Stimulated activated CD8-positive, alpha-beta memory T cell treated with anti-CD3 and anti-CD28 coated beads, Interleukin-15, amount 100 ng/mL, for 48 hours (primary cell): ENCODE measurements at places on chromosomes 1 and 21.

- DNase-seq: no peak
Observed at GRCh38 chr1:115303364-115303763, 34.7 kb downstream of the NGF start.

DNA sequence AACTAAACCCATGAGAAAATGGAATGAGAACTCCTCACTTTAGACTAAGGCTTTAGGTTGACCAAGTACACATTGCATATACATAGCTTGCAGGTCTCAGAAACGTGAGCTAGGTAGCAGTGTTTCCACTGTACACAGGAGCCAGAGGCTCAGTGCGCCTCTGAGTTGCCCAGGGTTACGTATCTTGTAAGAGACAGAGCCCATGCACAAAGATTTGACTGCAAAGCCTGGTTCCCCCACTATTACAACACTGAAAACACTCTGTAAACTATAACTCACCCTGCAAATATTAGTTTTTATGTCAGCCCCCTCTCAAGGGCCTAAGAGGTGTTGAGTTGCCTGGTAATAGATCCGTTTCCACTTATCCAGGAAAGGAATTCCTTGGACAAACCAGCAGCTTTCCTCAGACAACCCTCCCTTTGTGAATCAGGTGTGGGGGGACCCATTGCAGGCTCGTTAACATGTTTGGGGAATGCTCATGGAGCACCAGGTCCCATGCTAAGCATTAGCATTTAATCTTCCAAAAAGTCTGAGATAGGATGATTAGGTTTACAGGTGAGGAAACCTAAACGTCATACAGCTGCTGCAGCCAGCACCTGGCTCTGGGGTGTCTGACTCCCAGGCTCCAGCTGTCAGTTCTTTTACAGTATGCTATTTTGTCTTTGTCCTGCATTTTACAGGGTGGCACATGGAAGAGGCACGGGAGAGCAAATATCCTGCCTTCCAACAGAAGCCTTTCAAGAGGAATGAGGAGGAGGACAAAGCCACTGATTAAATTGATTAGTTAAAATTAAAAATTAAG, 25.7 kb downstream of the TENT5C start:
- DNase-seq: no peak

GRCh38 chr21:42475036-42475435, 21.0 kb downstream of the RSPH1 start:
- no peak for DNase-seq

- no peak for DNase-seq
Observed at GRCh38 chr1:195740862-195741261, 867.4 kb downstream of the KCNT2 start.
